ENCODE measurements at places on chromosomes 1 and 21.
A peak's percentile ranks its signal among the peaks of the same experiment; 100 is the strongest.

DNA sequence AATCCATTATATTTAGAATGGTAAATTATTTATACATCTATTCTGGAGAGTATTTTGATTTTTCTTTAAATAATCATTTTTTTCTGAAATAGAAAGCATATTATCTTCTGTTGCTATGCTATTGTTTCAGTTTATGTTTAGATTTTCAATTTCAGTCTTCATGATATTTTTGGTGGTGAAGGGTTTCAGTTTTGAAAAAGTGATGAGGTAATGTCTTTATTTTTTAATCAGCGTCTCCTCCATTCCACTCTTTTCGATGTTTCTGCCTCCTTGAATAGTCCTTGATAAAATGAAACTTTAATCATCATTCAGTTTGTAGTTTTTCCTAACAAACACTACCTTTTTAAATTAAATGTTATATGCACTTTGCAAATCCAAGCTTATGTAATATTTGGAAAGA is 428.6 kb downstream of the PTPRC start:
- no peak for DNase-seq

- DNase-seq, result peak; percentile 35
These were observed at the start of gene DMRTA2 for GRCh38 chr1:50422946-50423669. Gene DMRTA2 (minus strand): TSS chr1:50423443. CDS start chr1:50421536, 1,907 bp downstream.

- no peak for DNase-seq
These were observed at the start of gene PDE9A for GRCh38 chr21:42653231-42654061. Gene PDE9A (plus strand): TSS chr21:42653621. CDS start chr21:42653815, 194 bp downstream.

DNA sequence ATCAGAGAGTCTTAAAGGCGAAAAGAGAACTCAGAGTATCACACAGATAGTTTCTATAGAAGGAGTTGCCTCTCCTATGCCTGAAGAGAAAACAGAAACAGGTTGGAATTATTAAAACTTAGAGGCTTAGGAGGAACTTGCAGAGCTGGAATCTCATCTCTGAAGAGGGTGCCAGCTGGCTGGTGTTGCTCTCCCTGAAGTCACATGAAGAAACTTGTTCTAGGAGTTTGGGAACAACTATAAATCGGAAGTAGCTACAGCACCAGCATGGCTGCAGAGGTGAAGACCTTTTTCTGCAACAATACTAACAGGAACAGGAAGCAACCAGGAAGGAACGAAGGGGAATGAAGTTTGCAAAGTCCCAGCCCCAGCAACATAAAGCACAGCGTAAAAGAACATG is 35.8 kb downstream of the FMO3 start:
- no peak for DNase-seq

DNA sequence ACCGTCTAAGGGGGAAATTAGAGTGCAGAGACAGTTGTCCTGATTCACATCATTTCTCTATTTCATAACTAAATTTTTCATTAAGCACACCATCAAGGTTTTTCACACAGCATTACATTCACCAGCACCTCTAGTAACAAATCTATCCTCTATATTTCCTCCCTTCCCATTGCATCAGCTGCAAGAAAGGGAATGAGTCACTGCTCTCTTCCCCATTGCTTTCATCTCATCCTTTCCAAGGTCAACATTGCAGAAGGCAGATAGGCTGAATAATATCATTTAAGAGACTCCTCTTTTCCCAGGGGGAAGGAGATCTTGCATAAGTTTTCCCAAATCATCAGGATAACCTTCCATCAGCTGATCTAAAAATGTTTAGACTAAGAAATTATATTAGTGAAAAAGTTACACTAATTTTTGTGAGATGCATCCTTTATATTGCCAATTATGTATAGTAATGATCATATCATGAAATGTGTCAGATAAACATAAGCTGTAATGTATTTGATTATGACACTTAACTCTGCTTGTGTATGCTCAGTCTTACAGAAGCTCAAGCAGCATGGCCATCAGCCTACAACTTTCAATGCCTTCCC is 4.3 kb downstream of the INTS7 start:
- DNase-seq, result no peak

DNA sequence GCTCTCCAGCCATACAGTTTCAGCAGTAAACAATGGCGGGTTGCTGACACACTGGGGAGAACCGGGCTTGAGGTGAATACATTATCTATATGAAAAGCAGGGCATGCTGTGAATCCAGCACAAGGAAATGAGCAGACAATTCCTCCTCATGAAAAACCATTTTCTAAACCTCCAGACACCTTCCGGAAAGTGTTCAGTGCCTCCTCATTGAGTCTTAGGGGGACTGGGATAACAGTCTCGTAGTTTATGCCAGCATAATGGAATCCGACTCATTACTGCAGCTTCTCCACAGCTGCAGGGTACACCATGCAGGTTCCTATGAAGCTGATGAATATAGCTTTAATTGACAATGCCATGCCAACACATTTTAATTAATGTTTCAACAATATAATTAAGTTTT is 284.1 kb downstream of the BACH1 start:
- DNase-seq, result no peak

GRCh38 chr21:26082549-26082948 is 88.0 kb downstream of the APP start:
- DNase-seq, result no peak

DNA sequence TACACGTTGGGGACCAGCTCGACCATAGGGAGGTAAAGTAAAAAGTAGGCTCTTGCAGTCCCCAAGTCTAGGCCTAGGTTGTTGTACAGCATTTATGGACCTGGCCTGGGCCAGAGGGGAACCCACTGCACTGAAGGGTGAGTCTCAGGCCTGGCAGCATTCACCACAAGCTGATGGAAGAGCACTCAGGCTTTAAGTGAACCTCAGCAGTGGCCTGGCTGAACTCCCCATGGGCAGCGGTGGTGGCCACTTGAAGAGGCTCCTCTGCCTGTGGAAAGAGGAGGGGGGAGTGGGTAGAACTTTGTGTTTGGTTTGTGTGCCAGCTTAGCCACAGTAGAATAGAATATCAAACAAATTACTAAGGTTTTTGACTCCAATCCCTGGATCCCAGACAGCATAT is 176.2 kb upstream of the PRMT6 start:
- no peak for DNase-seq

DNA sequence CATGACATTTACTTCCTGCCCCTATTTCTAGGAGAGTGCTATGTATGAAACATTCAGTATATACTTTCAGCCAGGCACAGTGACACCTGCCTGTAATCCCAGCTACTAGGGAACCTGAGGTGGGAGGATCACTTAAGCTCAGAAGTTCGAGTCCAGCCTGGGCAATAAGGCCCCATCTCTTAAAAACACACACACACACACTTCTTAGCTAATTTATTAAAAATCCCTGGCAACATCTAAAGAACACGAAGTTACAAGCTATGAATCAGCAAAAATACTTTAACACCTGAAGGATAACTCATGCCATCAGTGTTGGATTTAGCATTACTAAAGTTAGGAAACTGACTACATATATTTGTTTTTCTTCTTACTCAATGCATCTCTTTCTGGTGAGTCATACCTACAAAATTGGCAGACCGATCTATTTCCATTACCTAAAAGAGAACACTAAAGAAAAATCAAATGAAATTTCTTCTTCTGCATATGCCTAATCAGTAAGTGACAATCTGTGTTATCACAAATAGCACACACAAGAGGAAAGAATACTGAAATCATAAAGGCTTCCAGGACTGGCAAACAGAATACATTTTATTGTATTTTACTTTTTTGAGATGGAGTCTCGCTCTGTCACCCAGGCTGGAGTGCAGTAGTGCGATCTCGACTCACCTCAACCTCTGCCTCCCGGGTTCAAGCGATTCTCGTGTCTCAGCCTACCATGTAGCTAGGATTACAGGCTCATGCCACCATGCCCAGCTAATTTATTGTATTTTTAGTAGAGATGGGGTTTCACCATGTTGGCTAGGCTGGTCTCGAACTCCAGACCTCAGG is 41.4 kb downstream of the RNF115 start:
- DNase-seq, result no peak

GRCh38 chr1:171372418-171373084 is 58.6 kb downstream of the FMO4 start:
- no peak for DNase-seq

DNA sequence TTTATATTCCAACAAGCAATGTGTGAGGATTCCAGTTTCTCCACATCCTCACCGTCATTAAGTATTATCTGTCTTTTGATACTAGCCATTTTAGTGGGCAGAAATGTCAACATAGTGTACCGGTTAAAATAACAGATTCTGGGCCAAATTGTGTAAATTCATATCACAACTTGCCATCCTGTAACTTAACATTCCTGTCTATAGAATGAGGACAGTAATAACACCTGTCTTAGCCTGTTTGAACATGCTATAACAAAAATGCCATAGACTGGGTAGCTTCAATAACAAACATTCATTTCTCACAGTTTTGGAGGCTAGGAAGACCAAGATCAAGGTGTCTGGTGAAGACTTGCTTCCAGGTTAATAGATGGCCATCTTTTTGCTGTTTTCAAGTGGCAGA is 491.1 kb downstream of the PTBP2 start:
- no peak for DNase-seq

- no peak for DNase-seq
These were observed 20.4 kb upstream of the WARS2 start for GRCh38 chr1:119160866-119161265.

- DNase-seq, result no peak
These were observed 20.9 kb upstream of the HSD3B2 start for GRCh38 chr1:119394085-119394484.

DNA sequence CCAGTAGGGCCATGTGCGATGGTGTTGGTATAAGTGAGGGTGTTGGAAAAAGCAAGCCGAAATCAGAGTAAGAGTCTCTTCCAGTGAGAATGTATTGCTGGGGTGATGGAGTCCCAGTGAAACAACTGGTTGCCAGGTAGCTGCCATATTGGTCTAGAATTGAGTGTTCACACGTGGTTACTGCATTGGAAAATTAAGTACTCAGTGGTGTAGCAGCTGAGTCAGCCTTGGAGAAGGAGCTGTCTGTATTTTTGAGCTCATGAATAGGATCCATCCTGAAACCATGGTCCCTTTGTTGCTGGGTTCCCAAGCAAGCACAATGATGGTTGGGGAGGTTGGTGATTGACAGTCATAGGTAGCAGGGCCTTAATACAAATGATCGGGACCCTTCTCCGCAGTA is 235.3 kb downstream of the DYRK1A start:
- DNase-seq, result no peak

GRCh38 chr1:78370779-78371482 is 119.8 kb upstream of the PTGFR start:
- no peak for DNase-seq

GRCh38 chr1:229158341-229158921 is 112.5 kb upstream of the RAB4A start:
- DNase-seq, result no peak

Measured in NCI-H1417 treated with DMSO at 0.1 percent for 48 hours (cell line).